ENCODE measurements at places on chromosomes 1 and 21.

GRCh38 chr1:107057197-107058133, 991 bp downstream of the PRMT6 start:
- peak; percentile 27 for DNase-seq

GRCh38 chr1:7518411-7518810, 252.7 kb upstream of the VAMP3 start:
- DNase-seq = no peak

DNA sequence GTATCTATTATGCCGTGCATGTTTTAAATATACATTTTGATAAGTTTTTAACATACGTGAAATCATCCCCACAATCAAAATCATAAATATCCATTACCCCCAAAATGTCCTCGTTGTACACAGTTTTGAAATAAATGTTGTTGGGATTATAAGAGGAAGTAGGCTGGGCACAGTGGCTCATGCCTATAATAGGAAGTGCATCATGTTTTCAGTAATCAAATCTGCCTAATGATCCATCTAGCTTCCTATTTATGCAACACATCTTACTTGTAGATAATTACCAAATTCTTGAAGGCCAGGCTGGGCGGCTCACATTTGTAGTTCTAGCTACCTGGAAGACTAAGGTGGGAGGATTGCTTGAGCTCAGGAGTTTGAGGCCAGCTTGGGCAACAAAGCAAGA, 15.0 kb upstream of the IFNGR2 start:
- no peak for DNase-seq

- DNase-seq = no peak
These were observed 75.0 kb upstream of the MRPS6 start for GRCh38 chr21:33998402-33998801.

- DNase-seq = no peak
These were observed 137.1 kb downstream of the AKT3 start for GRCh38 chr1:243712941-243713340.

DNA sequence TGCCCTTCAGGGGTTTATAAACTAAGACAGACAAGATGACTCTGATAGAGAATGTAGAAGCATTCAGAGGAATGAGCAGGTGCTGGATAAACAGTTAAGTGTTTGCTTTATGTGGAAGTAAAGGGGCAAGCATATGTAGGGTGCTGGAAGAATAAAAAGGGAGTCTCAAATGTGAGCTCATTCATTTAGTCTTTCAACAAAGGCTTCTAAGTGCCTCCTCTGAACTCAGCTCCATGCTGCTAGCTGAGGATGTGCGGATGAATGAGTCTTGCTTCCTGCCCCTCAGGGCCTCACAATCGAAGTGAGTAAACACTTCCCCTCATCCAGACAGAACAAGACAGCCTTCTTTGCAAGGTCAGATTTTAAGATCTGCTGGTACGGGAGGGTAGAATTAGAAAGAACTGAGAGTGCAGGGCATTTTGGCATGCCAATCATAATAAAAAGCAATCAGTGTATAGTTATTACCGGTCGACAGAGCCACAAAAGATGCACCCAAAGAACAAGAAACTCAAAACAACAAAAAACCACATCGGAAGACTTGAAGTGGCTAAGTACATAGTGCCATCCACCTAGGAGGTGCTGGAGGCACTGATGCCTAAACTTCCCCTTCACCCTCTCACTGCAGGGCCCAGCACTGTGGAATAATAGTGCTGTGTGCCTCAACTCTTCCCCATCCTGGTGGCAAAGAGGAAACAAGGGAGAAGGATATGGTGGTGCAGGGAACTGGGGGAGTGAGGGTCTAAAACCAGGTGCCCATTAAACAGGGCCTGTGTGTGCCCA, 69.8 kb downstream of the TNR start:
- DNase-seq = no peak

DNA sequence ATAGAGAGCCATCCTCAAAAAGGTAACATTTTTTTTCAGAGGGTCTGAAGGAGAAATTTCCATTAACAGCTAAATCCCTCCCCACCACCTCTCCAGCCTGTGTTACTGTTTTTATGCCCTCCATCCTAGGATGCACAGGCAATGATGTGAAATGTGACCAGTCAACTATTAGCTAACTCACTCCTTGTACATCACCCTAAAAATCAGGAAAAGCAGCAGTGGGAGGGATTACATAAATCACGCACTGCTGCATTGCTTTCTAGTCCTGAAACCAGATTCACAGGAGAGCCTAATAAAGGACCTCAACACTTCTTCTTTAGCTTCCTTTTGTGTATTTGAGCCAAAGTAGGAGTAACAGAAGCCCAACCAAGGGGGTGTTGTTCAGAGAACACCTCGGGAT, 66.3 kb downstream of the LMO4 start:
- DNase-seq = no peak

DNA sequence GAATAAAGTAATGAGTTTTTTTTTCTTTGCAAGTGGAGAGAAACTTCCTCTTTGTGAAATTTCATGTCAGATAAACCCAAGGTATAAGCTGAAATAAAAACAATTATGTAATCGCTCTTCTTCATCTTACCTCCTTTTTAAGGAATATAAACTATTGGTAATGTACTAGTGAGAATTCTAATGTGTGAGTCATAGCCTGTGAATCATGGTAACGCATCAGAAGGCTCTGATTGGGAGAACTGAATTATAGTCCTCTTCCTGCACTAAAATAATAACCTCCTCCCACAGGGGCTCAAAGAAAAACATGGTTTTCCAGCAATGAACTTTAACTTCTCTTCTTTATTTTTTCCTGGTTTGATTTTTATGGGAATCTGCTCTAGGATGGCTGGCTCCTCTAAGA, 57.1 kb upstream of the COX20 start:
- DNase-seq = peak; percentile 74

DNA sequence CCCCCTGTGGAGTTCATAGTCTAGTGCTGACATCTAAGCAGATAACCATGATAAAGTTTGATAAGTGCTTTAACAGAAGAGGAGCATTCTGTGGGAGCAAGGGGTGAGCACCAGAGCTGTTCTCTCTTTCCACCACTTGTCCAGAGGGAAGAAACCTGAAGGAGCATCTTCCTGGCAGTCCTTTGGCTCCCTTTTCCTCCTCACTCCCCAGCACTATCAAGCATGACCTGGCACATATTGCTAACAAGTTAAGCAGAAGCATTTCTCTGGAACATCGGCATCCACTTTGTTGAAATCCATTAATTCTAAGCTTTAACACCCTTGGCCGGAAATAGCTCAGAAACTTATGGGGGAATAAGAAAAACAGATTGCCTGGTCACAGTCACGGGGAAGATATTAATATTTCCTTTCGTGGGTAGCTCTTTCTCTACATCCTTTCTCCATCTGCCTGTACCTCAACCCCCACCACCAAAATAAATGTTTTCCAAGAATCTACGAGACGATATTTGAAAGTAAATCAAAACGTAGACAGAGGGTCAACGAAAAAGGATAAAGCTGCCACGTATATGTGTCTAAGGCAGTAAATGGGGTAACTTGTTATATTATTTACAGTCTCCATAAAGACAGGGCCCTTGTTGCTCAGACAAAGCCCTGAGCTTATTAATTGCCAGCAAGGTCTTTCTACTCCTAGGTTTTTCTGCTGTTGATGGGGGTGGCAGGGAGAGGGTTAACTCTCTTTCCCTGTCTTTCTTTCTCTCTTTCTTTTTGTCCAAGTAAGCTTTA, 351.4 kb downstream of the NUF2 start:
- no peak for DNase-seq

- peak; percentile 75 for DNase-seq
These were observed 95.3 kb downstream of the FOXD2 start for GRCh38 chr1:47532921-47533792.

DNA sequence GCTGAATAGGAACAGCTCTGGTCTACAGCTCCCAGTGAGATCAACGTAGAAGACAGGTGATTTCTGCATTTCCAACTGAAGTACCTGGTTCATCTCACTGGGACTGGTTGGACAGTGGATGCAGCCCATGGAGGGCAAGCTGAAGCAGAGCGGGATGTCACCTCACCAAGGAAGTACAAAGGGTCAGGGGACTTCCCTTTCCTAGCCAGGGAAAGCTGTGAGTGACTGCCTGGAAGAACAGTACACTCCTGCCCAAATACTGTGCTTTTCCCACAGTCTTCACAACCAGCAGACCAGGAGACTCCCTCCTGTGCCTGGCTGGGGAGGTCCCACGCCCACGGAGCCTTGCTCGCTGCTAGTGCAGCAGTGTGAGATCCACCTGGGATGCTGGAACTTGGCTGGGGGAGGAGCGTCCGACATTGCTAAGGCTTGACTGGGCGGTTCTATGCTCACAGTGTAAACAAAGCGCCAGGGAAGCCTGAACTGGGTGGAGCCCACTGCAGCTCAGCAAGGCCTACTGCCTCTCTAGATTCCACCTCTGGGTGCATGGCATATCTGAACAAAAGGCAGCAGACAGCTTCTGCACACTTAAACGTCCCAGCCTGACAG, 14.7 kb downstream of the CR1L start:
- no peak for DNase-seq

DNA sequence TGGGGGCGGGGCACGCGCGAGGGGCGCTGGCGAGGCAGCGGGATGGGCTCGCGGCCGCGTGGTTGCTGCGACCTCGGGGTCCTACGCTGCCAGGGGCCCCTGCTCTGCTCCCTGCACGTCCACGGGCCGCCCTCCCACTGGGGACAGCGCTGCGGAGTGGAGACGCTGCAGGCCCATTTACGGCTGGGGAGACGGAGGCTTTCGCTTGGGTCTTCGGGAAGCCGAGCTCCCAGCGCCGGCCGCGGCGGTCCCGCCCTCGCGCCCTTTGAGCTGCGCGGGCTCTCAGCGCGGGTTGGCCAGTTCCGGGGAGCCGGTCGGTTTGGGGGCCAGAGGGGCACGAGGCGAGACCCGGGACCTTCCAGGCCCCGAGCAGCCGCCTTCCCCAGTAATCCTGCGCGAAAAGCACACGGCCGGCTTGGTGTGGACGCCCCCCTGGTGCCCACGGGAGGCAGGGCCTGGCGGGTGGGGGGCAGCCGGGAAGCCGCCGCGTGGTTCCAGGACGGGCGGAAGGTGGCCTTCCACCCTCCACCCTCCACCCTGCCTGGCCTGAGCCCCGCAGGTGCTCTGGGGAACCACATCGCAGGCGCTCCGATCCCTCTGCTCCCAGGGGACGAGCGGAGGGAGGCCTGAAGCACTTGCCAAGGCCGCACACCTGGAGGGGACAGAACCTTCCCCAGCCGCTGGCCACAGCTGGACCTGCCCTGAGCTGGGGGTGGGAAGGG, 570 bp upstream of the PEX10 start:
- DNase-seq = no peak

GRCh38 chr1:87840767-87841166, 512.1 kb downstream of the LMO4 start:
- no peak for DNase-seq

DNA sequence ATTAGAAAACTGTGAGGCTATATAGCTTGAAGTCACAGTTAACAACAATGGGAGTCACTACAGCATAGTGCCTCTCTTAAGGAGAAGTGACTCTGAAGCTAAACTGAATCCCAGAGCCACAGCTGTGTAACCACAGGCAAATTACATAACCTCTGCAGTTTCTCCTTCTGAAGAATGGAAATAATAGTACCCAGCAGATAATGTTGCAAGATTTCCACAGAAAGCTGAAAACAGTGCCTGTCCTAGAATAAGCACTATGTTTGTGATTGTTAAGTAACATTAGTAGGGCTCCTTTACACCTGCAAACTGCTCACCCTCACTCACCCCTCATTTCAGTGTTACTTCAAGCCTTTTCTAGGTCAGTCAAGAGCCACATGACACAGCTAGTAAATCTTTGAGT, 886.7 kb downstream of the PLA2G4A start:
- DNase-seq = no peak

GRCh38 chr1:108819878-108820277, 37.0 kb downstream of the AKNAD1 start:
- DNase-seq = no peak

DNA sequence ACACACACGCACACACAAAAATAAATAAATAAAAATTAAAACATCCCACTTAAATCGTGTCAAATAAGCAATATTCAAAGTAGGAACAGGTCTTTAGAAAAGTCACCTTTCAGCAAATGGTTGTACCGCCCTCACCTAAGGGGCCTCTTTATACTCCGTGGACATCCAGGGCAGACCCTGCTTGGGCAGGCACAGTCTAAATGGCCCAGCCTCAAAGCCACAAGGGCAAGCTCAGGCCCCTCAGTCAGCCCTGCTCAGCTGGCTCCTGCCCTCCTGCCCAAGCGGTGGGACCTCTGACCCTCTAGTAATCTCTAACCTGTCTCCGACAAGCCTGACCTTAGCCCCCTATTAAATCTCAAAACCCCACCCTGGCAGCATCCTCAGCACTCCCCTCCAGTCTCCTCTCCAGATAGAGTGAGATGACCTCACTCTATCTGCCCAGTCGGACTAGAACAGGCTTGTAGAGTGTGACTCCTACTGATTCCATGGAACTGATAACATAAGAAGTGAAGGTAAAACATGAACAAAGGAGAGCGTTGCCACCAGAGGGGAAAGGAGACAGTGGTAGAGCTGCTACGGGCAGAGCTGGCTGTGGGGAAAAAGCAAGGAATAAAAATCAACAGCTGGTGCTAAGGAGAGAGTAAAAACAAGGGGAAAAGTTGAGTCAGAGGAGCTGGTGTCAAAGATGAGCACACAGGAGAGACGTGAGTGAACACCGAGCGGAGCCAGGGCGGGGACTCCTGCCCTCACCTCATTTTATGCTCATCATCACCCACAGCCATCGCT, 36.0 kb downstream of the SIPA1L2 start:
- DNase-seq = no peak

DNA sequence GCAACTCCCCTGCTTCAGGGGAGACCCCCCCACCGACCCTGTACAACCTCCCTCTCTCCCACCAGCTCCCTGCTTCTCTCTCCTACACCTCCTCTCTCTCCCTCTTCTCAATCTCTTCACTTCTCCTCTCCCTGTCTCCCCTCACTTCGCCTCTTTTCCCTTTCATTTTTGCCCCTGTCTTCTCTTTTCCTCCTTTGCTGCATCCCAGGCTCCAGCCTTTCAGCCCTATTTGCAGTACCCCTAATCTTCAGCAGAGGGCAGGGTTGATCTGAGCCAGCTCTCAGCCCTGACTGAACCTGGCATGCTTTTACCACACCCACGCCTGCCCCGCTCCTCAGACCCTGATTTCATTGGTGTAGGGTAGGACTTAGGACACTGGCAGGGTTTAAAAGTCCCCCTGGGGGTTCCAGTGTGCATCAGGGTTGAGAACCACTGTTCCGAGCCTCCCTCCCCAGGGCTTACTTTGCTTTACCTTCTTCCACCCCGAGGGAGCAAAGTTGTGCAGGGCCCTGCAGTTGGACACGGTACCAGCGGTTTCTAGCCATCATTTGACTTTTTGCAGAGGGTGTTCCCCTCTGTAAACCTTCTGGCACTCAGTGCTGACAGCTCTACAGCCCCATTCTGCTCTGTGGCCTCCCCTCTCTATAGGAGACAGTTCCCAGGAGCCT, 67.3 kb upstream of the CNTN2 start:
- DNase-seq = peak; percentile 42

- DNase-seq = no peak
These were observed 1.0 kb downstream of the C1orf115 start for GRCh38 chr1:220691053-220691684.
